ENCODE measurements at places on chromosomes 5 and 9. TPM values are rescaled to one million over a fixed set of nuclear protein-coding genes. Genes with fewer than 3 reads are reported as not detected.

DNA sequence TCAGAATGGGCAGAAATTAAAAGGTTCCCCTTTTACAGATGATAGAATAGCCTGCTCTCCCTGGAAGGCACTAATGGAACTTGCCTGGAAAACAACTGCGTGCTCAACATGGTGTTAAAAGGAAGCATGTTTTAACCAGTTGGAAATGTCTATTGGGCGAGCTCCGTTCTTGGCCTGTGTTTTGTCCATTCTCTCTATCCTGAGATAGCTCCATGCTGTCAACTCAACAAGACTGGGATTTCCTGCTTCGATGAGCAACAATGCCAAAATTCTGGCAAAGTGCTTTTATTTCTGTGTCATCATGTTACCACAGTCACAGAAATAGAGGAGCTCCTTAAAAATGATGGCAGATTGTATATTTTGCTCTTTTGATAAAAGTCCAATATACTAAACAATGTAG, 198.3 kb downstream of the PLK2 start:
- DNase-seq = no peak

GRCh38 chr5:427415-428087, 15.4 kb upstream of the EXOC3 start:
- no peak for DNase-seq

- no peak for DNase-seq
Observed at GRCh38 chr9:104826911-104827310, 63.0 kb downstream of the NIPSNAP3B start.

DNA sequence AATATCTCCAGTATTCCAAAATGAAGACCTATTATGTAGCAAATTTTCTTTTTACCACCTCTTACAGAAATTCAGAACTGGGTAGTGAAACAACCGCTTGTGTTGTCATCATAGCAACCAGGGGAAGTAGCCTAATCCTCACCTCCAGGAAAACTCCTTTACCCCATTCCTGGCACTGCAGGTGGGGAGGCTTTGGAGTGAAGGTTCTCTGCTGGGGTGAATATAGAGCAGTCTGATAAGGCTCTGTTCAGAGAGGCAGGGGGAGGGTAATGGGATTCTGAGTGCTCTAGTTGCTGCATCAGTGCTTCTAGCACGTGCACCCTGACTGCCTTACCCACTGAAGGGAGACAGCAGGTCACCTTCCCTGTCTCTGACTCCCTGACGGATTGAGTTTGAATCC, 116.2 kb downstream of the MAN2A1 start:
- DNase-seq = no peak

- no peak for DNase-seq
Observed at GRCh38 chr9:99515093-99515492, 293.0 kb downstream of the SEC61B start.

GRCh38 chr9:70979966-70980365, 141.5 kb downstream of the TRPM3 start:
- DNase-seq = no peak

GRCh38 chr9:79980432-79980831, 408.7 kb downstream of the TLE4 start:
- no peak for DNase-seq

DNA sequence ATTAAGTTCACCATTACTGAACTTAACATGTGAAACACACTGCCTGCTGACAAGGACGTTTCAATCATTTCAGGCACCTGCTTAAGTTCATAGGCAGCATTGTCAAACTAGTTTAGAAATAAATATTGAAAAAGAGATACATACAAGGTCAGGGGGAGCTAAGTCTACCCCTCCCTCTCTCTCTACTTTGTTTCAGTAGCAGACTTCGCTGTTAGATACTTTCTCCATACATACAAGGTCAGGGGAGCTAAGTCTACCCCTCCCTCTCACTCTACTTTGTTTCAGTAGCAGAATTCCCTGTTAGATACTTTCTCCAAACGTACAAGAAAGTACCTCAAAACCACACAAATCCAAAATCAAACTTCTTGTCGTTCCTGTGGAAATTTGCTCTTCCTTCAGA, 387.4 kb upstream of the PDE4D start:
- DNase-seq = no peak

GDA gene
- total RNA-seq = 35.3 TPM

RAI14 gene
- total RNA-seq = 32.2 TPM

DCAF12 gene
- 36.9 TPM for total RNA-seq
